Thymus (tissue), 14 donors: ENCODE measurements at places on chromosomes 6 and 20. TPM values are rescaled to one million over a fixed set of nuclear protein-coding genes. Genes with fewer than 3 reads are reported as not detected.

BMP7 gene
- total RNA-seq: 6.3 TPM

- no peak overlapping the region for H3K27ac ChIP-seq
- H3K4me3 ChIP-seq: no peak overlapping the region
- no peaks in the 10 kb centered on the region for H3K4me1 ChIP-seq
Observed at GRCh38 chr20:25364180-25364788, 26.4 kb downstream of the ABHD12 start.

KIAA1586 gene
- 10.3 TPM for total RNA-seq

MDFI gene
- total RNA-seq: 6.2 TPM

DNA sequence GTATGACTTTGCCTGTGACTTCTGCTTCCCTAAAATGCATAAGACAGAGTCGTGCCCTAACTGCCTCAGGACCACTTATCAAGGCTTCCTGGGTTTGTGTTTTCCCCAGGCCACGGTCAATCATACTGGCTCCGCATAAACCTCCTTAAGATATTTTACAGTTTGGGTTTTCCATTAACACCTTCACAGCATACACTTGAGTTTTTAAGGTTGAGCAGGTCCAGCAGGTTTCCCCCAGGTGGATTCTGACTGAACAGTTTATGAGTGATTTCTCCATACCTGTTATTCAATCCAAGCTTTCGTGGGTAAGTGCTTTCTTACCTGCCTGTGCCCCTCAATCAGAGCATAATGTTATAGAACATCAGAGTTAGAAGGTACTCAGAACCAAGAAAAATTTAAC is 39.3 kb downstream of the NINL start:
- H3K4me1 ChIP-seq: peaks cover 5% of the 10 kb centered on the region
- DNase-seq: no peak
- no peaks in the 10 kb centered on the region for H3K27me3 ChIP-seq
- no peaks in the 10 kb centered on the region for H3K36me3 ChIP-seq

DNA sequence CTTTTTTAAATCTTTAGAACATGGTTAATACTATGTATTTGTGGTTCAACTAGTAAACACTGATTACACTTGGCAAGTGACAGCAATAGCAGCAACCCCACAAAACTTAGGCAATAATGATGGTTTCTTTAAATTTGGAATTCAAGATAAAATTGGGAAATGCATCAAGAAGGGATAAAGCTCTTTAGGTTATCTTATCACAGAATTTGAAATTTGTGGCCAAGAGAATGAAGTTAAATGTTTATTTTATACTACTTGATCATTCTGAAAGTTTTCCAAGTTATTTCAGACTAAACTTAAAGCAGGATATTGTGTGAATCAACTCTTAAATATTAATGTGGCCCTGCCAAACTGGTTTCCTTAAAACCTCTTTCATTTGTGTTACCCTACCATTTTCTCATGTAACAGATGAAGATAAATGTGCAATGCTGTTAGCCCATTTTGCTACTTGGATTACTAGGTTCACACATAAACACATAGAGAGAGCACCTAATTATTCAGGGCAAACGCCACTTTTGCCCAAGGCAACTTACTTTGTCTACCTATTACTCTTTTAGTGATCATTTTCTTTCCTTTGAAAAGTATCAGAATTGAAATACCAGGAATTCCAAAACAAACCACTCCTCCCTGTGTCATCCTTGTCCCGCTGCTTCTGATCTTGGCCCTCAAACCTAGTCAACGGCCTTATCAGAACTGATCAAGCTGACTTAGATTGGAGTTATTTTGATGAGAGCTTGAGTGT is 186.7 kb upstream of the TENT5A start:
- H3K4me1 ChIP-seq: no peaks in the 10 kb centered on the region
- no peaks in the 10 kb centered on the region for H3K36me3 ChIP-seq
- no peaks in the 10 kb centered on the region for H3K27me3 ChIP-seq
- no peak for DNase-seq
- H3K4me3 ChIP-seq: no peak overlapping the region

GRCh38 chr6:106608080-106608668 is 21.1 kb downstream of the RTN4IP1 start:
- peak; percentile 38 for DNase-seq
- no peaks in the 10 kb centered on the region for H3K4me1 ChIP-seq
- H3K27me3 ChIP-seq: no peaks in the 10 kb centered on the region
- no peak overlapping the region for H3K4me3 ChIP-seq

DNA sequence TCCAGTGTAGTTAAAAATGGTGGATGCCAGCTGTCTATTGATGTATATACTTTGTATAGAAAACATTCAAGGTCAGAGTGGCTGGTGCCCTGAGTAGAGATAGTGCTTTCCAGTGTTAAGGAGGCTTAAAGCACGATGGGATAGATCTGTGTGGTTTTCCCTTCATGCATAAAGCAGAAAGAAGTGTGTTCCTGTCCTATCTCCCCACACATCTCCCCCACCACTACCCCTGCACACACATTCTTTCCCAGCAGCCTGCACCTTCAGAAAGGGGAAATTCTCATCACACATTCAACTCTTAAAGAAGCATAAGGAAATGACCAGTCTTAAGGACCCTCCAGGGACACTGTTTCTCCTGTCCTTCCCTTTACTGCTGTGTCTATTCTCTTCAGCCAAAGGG is 221.7 kb upstream of the TAB2 start:
- no peaks in the 10 kb centered on the region for H3K36me3 ChIP-seq
- no peak overlapping the region for H3K27ac ChIP-seq
- no peak overlapping the region for H3K4me3 ChIP-seq
- H3K4me1 ChIP-seq: peaks cover 15% of the 10 kb centered on the region
